Foreskin keratinocyte (primary cell): ENCODE measurements at places on chromosomes 6 and 20.

GRCh38 chr20:49685161-49685601 lies 28.5 kb downstream of the B4GALT5 start:
- DNase-seq: no peak

DNA sequence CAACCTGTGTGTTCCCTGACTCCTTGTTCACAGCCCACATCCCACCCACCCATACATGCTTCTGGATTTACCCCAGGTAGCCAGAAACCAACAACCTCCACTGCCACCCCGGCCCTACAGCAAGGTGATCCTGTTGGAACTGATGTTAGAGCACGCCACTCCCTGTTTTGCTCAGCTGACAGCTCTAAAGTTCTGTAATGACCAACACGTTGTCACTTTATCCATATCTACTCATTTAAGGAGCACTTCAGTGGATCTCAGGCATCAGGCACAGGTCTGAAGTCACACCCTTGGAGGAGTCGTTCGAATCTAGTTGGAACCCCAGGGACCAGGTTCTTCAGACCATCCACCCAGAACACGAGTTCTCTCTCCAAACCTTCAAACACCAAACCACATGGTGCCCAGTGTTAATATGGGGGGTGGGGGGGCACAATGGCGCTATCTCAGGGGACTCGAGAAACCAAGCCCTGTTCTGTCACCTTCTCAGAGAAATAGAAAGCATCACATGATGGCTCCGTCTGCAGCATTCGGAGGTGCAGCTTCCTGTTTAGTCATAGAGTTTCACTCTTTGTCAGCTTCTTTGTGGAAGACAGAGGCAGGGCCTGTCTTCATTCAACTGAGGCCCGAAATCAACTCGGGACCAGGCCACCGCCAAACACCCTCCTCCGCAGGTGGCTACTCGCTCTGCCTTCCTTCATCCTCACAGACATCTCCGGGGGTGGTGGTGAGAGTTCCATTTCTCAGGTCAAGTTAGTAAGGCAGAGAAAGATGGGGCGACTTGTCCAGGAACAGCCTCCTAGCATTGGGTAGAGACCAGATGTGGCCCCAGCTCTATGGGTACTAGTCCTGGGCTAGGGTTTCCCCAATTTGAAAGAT lies 142.2 kb downstream of the NFATC2 start:
- DNase-seq: no peak

DNA sequence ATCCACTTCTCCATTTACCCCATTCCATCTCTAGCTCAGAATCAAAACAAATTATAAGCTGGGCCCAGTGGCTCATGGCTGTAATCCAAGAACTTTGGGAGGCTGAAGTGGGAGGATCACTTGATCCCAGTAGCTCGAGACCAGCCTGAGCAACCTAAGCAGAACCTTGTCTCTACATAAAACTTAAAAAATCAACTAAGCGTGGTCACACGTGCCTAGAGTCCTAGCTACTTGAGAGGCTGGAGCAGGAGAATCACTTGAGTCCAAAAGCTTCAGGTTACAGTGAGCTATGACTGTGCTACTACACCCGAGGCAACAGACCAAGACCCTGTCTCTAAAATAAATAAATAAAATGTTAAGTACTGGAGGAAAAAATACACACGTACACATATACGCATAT lies 74.7 kb upstream of the RUNX2 start:
- DNase-seq: no peak

- DNase-seq: no peak
Measured at GRCh38 chr20:40902661-40903060, 126.0 kb upstream of the TOP1 start.

GRCh38 chr20:8658103-8658502 lies 410.8 kb upstream of the PLCB4 start:
- DNase-seq: no peak

DNA sequence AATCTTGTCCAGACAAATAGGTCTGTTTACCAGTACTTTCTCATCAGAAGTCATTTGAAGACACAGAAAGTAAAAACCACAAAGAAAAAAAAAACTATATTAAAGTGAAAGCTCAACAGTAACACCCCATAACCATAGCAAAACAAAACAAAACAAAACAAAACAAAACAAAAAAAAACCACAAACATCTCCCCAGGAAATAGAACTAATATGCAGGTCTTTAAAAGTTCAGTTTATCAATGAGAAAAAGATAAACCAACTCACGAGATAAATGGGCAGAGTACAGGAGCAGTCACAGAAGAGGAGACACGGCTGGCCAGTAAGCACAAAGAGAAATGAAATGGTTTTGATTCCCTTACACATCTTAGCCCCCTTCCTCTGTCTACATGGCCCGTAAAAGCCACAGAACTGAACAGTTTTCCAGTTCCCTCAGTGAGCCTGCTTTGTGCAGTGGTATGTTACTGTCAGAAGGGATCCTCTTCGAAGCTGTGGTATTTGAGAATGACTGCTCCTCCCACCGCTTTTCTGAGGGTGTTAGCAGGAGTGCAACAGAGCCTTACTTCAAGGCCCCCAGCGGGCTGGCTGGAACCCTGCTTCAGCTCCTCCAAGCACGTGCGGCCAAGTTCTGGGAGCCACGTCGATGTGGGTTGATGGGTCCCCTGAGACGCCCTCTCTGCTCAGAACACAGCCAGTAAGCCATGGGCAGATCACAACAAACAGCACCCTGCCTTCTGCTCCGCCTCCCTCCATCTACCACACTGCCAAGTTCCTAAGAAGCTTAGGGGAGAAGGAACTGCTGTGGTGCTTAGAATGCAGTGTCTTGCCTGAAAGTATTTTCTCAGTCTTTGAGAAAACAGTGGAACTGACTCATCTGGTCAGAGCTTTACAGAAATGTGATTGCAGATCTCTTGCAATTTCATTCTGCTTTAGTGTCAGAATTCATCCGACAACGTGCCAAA lies 14.0 kb downstream of the UST start:
- DNase-seq: peak; percentile 59

GRCh38 chr6:5532941-5533340 lies 271.6 kb downstream of the FARS2 start:
- DNase-seq: no peak

GRCh38 chr6:136609873-136610706 lies 59.9 kb upstream of the MAP7 start:
- peak; percentile 99 for DNase-seq

- DNase-seq: no peak
Measured at GRCh38 chr6:147347882-147348575, 143.8 kb downstream of the STXBP5 start.

GRCh38 chr20:41165001-41165882 lies 27.9 kb downstream of the PLCG1 start:
- DNase-seq: no peak

DNA sequence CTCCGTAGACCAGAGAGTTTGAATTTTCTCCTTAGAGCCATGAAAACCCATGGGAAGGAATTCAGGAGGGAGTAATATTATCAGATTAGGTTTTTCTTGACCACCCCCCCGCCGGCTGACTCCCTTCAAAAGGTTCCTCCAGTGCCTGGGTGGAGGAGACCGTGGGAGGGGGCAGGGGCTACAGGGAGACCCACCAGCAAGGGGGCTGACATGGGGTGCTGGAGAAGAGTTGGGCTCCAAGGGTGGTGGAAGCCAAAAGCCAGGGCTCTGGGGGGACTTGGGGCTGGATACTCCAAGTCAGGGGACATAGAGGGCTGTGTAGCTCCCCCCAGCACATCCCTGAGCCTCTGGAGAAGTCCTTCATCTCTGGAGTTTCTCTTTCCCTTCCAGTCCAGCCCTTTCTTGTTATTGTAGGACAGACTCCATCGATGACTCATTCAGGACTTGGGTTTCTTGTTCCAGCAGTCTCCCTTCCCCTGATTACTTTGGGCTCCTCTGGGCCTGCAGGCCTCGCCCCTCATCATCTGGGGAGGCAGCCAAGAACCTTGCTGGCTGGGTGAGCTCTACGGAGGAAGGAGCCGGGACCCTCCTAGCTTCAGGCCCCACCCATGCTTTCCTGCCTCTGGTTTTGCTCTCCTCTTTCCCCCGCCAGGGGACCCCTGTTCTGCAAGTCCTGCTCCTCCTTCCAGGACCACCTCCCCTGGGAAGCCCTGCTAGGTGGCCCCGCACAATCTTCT lies 10.5 kb upstream of the KIAA1755 start:
- DNase-seq: peak; percentile 42

- no peak for DNase-seq
Measured at GRCh38 chr6:25205629-25206028, 73.5 kb upstream of the CARMIL1 start.

- DNase-seq: no peak
Measured at GRCh38 chr6:88538130-88538706, 372.1 kb upstream of the CNR1 start.

GRCh38 chr6:80942911-80943310 lies 809.6 kb downstream of the TENT5A start:
- no peak for DNase-seq

DNA sequence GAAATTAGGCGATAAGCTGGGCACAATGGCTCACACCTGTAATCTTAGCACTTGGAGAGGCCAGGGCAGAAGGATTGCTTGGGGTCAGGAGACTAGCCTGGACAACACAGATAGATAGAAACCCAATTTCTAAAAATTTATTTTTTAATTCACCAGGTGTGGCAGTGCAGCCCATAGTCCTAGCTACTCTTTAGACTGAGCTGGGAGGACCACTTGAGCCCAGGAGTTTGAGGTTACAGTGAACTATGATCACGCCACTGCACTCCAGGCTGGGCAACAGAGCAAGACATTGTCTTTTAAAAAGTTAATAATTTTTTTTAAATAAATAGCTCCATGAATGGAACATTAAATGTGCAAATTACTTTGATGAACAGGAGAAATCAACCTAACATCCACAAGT lies 8.2 kb downstream of the ZNF318 start:
- DNase-seq: no peak

DNA sequence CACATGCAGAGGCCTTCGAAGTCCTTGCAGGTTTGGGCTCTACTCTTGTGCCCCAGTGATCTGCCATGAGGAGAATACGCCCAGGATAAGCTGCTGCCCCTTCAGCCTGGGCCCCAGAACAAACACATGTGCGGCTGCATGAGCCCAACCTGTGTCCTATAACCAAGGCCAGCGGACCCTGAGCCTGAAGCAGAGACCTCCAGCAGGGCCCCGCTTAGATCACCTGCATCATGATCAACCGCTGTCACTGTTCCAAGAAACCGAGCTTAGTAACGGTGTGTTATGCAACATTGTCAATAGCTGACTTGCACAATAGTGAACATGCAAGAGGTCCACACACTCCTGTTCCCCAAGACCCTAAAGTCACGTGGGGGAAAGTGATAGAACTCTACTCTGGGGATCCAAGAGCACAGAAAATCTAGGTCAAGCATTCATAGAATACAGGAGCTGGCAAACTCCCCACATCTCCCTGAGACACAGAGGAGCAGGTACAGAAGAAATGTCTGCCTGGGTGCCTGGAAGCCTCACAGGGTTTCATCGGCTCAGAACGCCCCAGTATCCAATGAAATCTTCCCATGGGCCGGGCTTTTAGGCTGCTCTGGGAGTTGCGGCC lies 136.2 kb downstream of the BMP7 start:
- DNase-seq: no peak

DNA sequence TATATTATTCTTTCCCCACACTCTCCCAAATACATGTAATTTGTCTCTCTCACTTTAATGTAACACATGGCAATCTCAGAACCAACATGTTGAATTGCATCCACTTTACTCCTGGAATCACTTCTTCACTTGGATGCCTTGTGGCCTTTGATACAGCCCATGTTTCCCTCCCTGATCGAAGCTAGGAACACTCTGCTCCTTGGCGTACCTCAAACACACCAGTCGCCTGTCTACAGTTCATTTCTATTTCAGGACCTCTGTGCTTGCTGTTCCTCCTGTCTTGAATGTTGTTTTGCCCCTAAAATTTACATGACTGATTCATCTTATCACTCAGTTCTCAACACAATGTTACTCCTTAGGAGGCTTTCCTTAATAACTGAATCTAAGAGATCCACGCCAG lies 102.3 kb upstream of the VSTM2L start:
- DNase-seq: no peak

GRCh38 chr20:57481281-57481711 lies 43.6 kb downstream of the CTCFL start:
- no peak for DNase-seq

- no peak for DNase-seq
Measured at GRCh38 chr20:36984257-36984638, 32.7 kb upstream of the SAMHD1 start.

DNA sequence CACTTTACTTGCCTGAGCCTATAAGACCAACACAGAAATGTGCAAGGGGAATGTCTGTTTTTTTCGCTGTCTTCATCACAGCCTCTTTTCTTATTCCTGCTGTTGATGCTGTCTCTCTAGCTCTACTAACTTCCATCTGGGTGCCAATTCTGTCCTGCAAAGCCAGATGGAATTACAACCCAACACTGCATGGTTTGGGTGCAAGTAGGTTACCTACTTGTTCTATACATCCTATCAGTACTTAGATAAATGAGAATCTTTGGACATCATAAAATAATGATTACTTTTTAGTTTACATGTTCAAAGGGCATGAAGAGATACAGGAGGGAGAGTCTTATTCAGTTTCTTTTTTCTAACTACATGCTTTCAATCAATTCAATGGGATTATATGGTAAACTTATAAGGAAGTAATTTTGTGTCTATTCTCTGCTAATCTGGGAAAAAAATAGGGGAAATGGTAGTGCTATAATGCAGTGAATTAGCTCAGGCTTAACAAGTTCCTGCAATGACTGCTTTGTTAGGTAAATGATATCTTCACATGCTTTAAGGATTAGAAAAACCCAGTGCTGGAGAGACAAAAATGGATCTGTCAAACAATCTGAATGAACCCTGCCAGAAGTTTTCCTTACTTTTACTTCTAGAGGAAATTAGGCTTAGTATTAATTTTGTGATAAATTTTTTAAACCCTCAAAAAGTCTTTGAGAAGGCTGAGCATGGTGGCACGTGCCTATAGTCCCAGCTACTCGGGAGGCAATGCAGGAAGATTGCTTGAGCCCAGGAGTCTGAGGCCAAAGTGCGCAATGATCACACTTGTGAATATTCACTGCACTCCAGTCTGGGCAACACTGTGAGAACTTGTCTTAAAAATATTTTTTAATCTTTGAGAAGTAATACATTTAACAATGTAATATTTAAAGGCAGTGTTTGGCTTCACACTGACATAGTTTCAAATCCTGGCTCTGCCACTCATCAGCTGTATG lies 86.5 kb upstream of the E2F3 start:
- DNase-seq: peak; percentile 9

- no peak for DNase-seq
Measured at GRCh38 chr20:19457611-19458010, 245.2 kb downstream of the SLC24A3 start.

DNA sequence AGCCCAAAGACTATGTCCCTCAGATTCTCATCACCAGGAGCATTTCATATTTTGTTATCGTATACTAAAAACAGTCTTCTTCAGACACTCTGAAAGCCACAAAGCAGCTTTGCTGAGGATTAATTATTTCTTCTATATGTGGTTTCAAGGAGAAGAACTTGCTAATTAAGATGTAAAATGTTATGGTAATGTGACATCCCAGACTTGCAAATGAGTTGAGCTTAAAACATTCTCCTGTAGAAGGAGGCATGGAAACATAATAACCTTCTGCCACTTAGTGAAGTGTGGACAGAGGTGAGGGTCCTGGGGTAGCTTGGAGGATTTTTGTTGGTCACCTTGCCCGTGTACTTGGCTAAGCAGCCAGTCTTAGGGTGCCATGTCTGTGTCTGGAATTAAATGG lies 16.7 kb upstream of the MAPRE1 start:
- DNase-seq: no peak
